ENCODE measurements at places on chromosomes 13 and 19. TPM values are rescaled to one million over a fixed set of nuclear protein-coding genes. Genes with fewer than 3 reads are reported as not detected.

KLK3 gene
- total RNA-seq: not detected

CGB2 gene
- 0.35 TPM for total RNA-seq

OR4F17 gene
- total RNA-seq: not detected

ZNF30 gene
- 5.9 TPM for total RNA-seq

ALOX5AP gene
- 2.4 TPM for total RNA-seq

ZNF799 gene
- total RNA-seq: 1.5 TPM

RNF225 gene
- 0.13 TPM for total RNA-seq

STXBP2 gene
- total RNA-seq: 40.5 TPM

LILRB5 gene
- total RNA-seq: not detected

All from A549 treated with DMSO at 1 μM for 4 hours (cell line).